Neural progenitor cell (in vitro differentiated cells): ENCODE measurements at places on chromosomes 13 and 19.

DNA sequence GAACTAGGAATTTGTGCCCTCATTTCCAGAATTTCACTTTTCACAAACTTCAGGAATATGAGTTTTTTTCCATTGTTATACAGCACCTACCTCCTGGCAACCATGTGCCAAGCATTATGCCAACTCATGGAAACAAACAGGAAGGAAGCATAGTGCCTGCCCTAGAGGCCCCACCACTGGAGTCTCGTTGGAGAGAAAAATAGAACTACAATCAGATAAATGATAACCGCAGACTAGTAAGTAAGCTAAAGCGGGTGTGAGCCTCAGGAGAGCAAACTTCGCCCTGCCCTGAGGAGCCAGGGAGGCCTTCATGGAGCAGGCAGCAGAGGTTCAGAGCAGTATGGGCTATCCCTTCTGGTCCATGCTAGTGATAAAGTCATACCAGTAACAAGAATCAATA, 75.9 kb downstream of the FRY start:
- H3K4me3 ChIP-seq, result no peak overlapping the region
- H3K27ac ChIP-seq, result no peak overlapping the region
- H3K36me3 ChIP-seq, result peaks cover 3% of the 10 kb centered on the region
- H3K4me1 ChIP-seq, result no peaks in the 10 kb centered on the region

DNA sequence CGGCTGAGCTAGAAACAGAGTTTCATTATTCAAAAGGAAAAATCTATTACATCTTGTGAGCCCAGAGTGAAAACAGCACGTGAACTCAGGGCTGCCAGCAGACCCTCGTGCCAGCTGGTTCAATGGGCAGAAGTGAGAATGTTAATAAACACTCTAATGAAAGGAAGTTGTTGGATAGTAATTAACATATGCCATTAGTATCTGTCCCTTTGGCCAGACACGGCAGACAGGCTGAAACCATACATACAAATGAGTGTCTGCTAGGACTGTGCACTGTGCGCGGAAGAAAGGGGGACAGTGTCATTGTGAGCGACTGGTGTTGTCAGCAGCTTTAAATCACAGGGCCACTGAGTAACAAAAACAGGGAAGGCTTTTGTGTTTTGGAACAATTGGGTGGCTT, 121.9 kb upstream of the TSC22D1 start:
- H3K27ac ChIP-seq, result peak overlapping the region; percentile 15
- H3K4me1 ChIP-seq, result peaks cover 10% of the 10 kb centered on the region
- H3K36me3 ChIP-seq, result no peaks in the 10 kb centered on the region
- no peaks in the 10 kb centered on the region for H3K27me3 ChIP-seq
- peak; percentile 42 for DNase-seq
- no peak overlapping the region for H3K4me3 ChIP-seq

DNA sequence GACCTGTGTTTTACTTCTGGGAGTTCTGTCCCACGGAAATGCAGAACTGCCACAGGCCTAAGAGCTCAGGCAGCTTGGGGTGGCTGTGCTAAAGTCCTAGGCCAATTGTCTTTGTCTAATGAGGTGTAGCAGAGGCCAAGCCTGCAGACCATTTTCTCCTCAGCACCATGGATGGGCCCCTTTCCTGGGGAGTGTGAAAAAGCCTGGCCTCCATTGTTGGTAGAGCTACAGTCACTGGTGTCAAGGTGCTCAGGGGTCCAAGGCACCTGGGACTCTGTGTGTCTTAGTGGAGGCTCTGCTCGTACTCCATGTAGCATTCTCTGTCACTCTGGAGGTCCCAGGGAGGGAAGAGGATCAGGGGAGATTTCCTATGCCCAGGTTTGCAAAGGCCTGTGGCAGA, 329.6 kb downstream of the SLITRK5 start:
- peak; percentile 30 for DNase-seq
- H3K4me1 ChIP-seq, result no peaks in the 10 kb centered on the region
- H3K36me3 ChIP-seq, result no peaks in the 10 kb centered on the region
- no peak overlapping the region for H3K27ac ChIP-seq
- no peaks in the 10 kb centered on the region for H3K27me3 ChIP-seq

- no peaks in the 10 kb centered on the region for H3K36me3 ChIP-seq
- H3K4me1 ChIP-seq, result no peaks in the 10 kb centered on the region
- DNase-seq, result no peak
- H3K4me3 ChIP-seq, result no peak overlapping the region
- H3K27ac ChIP-seq, result no peak overlapping the region
Observed at GRCh38 chr19:7934766-7935165, 8.7 kb downstream of the TIMM44 start.

DNA sequence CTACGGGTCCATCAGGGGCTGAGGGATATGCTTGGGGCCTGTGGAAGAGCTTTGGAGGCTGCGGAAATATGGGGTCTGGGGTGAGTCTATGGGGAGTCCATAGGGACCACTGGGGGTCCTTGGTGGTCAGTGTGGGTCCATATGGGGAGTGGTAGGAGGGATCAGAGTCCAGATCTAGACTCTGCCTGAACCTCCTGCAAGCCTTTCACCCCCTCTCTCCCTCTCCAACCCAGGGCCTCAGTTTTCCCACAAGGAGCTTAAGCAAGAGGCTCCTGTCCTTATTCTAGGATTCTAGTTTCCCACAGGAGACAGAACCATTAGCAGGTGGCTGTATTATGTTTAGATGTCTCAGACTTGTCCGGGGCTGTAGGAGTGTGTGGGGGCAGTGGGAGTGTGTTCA, 161.9 kb upstream of the TSHZ3 start:
- H3K36me3 ChIP-seq, result no peaks in the 10 kb centered on the region
- no peak overlapping the region for H3K4me3 ChIP-seq

DNA sequence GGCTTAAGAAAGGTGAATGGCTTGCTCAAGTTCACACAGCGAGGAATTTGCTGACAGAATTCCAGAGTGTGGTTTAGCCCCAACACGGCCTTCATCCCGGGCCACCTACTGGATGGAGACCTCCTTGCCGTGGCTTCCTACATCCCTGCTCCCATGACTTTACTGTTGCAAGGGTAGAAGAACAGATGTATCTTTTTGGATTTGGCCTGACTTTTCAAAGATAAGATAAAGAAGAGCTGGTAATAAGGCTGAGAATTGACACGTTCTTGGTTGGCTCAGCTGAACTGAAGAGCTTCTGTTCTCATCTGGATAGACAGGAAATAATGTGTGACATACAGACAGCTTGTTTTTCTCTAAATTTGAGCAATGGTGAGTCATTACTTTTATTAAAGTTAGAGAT, 113.1 kb downstream of the KLF5 start:
- no peaks in the 10 kb centered on the region for H3K27me3 ChIP-seq
- H3K4me3 ChIP-seq, result no peak overlapping the region
- no peak overlapping the region for H3K27ac ChIP-seq
- no peak for DNase-seq

GRCh38 chr13:73025217-73026012, 33.4 kb upstream of the KLF5 start:
- H3K27ac ChIP-seq, result no peak overlapping the region
- H3K36me3 ChIP-seq, result no peaks in the 10 kb centered on the region
- H3K27me3 ChIP-seq, result no peaks in the 10 kb centered on the region
- no peak for DNase-seq
